ENCODE measurements at places on chromosomes 5 and 9.

- DNase-seq, result peak; percentile 91
These were observed 84.8 kb downstream of the WNK2 start for GRCh38 chr9:93268551-93269314.

- peak; percentile 57 for DNase-seq
These were observed 206.6 kb upstream of the RFX3 start for GRCh38 chr9:3732077-3733038.

- no peak for DNase-seq
These were observed 180.6 kb downstream of the COMMD10 start for GRCh38 chr5:116265471-116265870.

DNA sequence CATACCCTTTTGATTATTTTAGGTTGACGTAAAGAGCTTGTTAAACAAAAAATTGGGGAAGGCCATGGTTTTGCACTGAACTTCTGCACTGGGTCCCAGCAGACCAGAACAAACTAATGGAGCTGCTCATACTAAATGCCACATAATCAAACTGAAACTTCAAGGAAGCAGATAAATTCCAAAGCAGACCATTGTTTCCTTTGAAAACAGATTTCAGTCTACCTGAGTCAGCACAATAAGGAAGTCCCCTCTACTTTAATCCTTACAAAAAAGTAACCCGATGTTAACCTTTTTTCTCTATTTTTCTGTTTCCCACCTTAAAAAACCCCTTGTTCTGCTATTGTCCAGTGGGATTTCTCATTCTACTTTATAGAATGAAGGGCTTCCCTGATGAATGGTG, 39.2 kb downstream of the WDR36 start:
- DNase-seq, result no peak

DNA sequence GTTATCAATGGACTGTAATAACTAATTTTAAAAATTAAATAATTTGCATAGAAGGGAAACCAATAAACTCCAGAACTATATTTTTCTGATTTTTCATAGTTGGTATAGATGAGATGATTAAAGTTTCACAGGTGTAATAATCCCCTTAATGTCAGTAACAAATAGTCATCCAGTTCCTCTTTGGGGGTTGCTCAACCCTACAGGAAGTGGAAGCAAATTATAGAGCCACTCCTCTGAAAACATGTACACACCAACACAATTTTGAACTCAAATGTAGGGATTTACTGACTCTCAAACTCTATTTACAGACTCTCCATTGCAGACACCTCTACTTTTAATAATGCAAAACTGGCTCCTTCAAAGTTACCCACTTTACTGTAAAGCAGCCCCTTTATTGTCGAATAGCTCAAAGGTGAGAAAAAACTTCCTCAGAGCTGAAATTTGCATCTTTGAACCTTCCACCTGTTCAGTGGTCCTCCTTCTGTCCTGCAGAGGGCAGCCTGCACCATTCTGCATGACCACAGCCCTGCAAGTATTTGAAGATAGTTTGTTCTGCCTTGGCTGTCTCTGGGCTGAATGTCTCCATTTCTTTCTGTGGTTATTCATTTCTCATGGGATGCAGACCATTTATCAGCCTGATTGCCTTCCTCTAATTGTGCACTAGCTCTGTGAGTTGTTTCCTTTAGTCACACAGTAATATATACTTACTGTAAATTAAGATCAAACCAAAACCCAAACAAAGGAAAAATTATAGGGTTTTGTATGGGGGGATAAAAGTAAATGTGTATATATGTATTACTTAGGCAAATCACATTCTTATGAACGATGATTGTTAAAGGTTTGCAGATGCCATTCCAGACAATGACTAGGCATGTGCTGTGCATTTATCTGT, 383.2 kb upstream of the SGCD start:
- peak; percentile 9 for DNase-seq

- DNase-seq, result no peak
These were observed 107.6 kb downstream of the C9orf50 start for GRCh38 chr9:129513282-129513681.

DNA sequence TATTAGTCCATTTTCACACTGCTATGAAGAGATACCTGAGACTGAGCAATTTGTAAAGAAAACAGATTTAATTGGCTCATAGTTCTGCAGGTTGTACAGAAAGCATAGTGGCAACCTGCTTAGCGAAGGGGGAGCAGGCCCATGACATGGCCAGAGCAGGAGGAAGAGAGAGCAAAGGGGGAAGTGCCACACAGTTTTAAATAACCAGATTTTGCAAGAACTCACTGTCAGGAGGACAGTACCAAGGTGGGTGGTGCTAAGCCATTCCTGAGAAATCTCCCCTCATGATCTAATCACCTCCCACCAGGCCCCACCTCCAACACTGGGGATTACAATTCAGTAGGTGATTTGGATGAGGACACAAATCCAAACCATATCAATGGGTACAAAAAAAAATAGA, 16.8 kb upstream of the PCSK5 start:
- DNase-seq, result no peak

DNA sequence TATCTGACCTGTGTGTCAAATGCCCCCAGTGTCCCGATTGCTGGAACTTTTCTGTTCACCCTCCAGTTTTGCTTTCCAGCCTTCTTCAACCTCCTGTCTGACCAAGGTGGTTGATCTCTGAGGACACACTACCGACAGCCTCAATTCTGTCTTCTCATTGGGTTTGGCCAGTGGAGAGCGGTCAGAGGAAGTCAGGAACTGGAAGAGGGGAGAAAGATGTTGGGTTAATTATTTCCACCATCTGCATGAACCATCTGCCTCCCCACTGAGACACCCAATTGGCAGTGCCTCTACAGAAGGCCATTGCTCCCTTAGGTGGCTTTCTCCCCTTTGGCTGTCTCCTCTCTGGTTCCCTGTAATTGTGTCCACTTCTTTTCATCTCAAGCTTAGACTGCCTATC, 154.3 kb upstream of the RAI14 start:
- no peak for DNase-seq

GRCh38 chr5:132083071-132083678, 9.6 kb downstream of the CSF2 start:
- no peak for DNase-seq

DNA sequence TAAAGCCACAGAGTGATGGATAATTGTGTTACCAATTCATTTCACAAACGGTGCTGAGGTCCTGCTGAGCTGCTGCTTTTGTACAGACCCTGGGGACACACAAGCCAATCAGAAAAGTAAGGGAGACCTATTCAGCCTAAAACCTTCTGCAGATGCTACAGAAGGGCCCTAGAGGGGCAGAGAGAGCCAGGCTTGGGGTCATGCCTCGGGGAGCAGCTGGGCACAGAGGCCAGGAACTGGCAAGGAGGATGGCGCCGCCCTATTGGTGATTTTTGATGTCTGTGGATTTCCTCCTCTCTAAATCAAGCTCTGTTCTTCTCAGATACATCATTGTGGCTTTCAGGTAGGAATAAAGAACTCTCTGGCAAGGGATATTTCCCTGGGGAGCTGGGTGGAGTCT, 181.9 kb downstream of the ZNF462 start:
- DNase-seq, result no peak

DNA sequence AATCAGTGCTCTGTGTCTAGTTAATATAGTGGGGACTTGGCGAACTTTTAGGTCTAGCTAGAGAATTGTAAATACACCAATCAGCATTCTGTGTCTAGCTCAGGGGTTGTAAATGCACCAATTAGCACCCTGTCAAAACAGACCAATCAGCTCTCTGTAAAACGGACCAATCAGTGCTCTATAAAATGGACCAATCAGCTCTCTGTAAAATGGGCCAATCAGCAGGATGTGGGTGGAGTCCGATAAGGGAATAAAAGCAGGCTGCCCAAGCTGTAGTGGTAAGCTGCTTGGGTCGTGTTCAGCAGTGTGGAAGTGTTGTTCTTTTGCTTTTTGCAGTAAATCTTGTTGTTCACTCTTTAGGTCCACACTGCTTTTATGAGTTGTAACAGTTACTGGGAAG, 3.6 kb upstream of the OTULINL start:
- no peak for DNase-seq

DNA sequence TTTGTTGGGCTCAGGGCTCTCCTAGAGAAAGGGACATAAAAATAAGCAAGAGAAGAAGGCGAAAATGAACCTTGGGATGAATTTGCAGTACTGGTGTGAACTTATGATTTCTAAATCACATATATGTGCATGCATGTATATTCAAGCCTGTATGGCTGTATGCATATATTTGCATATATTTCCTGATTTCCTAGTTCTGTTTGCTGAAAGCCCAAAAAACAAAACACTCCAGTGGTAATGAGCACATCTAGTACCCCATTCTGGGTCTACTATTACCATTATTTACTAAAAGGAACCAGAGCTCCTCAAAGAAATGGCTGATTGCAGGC, 7.3 kb downstream of the ZFP62 start:
- no peak for DNase-seq

DNA sequence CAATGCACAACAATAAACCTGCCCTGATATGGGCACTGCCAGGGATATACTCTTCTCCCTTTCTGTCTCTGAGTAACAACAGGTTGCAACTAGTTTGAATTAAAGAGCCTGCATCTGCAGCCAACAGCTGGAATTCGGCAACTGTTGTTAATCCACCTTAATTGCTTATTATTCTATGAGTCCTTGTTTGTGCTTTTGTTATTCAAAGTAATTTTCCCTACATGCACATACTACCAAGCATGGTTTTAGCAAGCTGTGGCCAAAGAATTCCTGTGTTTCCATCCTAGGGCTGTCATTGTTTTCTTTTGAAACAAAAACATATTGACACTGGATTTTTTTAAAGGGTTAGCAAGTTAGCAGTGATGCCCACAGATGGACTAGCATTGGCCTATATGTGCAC, 171.5 kb downstream of the EFNA5 start:
- DNase-seq, result no peak

GRCh38 chr5:135667673-135668072, 88.9 kb upstream of the CXCL14 start:
- peak; percentile 4 for DNase-seq

GRCh38 chr5:22465177-22465576, 388.0 kb downstream of the CDH12 start:
- DNase-seq, result no peak

GRCh38 chr5:179343719-179344430, 1.4 kb downstream of the ADAMTS2 start:
- DNase-seq, result no peak

- no peak for DNase-seq
These were observed 10.3 kb upstream of the NDFIP1 start for GRCh38 chr5:142098275-142098674.

- no peak for DNase-seq
These were observed 36.9 kb downstream of the TRIP13 start for GRCh38 chr5:929596-929995.

DNA sequence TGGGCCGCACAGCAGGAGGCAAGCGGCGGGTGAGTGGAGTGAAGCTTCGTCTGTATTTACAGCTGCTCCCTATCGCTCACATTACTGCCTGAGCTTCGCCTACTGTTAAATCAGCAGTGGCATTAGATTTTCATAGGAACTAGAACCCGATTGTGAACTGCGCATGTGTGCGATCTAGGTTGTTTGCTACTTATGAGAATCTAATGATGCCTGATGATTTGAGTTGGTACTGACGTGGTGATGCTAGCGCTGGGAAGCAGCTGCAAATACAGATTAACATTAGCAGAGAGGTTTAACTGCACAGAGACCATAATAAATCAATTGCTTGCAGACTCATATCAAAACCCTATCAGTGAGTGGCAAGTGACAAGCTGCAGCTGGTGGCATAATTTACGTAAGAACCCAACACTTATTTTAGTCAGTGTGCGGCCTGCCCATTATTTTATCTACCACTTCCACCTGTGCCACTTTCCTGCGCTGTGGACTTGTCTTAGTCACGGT, 133.4 kb upstream of the CDH9 start:
- peak; percentile 19 for DNase-seq

- no peak for DNase-seq
These were observed 47.7 kb downstream of the FNIP1 start for GRCh38 chr5:131749138-131749537.

DNA sequence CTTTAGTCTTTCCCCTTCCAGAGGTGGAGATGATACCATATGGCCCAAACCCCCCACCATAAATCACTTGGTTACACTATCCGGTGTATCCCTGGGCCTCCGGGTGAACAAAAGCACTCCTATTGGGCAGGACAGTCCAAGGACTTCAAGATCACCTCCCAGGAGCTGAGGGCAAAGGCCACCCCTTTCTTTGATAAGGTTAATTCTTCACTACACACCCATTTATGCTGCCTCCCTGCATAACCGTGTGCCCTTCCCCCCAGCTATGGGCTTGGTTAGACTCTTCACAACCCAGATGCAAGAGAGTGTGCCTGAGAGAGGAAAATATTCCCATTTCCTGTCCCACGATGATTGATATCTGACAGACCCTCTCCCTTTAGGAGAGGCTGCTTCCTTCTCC, 64.8 kb upstream of the PRRC1 start:
- no peak for DNase-seq

GRCh38 chr9:87441251-87441650, 56.4 kb upstream of the DAPK1 start:
- no peak for DNase-seq

DNA sequence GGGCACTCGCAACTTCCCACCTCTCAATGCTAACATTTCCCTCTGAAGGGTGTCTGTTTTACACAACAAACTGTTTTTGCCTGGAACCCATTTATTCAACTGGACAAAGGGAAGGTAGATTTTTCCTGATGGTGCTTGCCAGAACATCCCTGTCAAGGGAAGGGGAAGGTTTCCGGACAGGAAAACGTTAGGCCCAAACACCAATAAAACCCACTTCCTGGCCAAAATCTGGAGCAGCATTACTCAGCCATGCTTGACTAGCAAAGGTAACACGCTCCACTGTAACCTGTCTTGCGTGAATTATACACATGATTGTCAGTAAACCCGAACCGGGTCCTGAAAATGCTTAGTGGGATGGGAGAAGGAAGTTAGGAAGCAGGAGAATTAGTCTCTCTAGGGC, 90.2 kb downstream of the SAXO1 start:
- DNase-seq, result no peak

- peak; percentile 37 for DNase-seq
These were observed 120.2 kb upstream of the GRHPR start for GRCh38 chr9:37302277-37302676.

DNA sequence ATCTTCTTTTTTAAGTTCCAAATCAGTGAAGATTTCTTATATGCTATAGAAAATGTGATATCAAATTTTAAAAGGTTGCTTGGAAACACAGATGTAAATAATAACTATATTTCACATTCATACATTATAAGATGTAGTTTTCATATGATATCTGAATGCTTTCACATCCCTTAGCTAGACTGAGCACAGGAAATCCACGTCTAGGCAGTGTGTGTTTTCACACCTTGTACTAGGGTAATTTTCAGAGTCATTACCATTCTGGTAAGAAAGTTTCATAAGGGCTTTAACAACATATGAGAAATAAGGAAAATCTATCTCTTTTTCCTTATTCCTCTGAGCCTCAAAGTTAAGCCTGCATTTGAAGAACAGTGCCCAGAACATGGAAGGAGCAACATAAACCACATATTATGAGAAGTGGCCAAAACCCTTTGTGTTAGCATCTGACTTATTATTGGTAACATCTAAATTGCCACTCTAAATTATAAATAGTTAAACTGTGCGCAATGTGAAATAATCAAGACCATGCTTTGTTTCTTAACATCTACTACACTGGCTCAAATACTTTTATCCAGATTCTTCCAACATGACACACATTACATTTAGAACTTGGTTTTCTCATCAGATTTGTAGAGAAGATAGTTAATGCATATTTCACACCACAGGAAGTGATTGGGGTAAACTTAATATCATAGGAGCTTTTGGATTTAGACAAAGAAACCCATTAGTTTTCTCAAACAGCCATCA, 113.3 kb downstream of the PPP2R2B start:
- no peak for DNase-seq
